Stimulated activated CD4-positive, alpha-beta T cell treated with anti-CD3 and anti-CD28 coated beads, TNF-alpha, amount 100 ng/mL, for 4 hours (primary cell): ENCODE measurements at places on chromosomes 1 and 21.

DNA sequence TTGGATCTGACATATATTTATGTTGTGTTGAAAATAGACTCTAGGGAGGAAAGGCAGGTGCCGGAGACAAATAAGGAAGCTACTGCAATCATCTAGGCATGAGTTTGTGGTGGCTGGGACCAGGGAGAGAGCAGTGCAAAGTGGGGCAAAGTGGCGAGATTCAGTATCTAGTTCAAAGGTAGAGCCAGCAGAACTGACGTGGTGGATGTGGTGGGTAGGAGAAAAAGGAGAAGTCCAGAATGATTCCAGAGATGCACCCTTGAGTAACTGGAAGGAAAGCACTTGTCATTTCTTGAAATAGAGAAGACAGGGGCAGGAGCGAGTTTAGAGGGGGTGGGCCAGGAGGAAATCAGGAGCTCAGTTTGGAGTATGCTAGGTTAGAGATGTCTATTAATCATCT, 275.2 kb downstream of the KAZN start:
- DNase-seq, result no peak

- DNase-seq, result no peak
Measured at GRCh38 chr1:183633676-183634343, 1.8 kb downstream of the ARPC5 start.

- DNase-seq, result no peak
Measured at GRCh38 chr1:119861547-119861946, 34.8 kb downstream of the ADAM30 start.

DNA sequence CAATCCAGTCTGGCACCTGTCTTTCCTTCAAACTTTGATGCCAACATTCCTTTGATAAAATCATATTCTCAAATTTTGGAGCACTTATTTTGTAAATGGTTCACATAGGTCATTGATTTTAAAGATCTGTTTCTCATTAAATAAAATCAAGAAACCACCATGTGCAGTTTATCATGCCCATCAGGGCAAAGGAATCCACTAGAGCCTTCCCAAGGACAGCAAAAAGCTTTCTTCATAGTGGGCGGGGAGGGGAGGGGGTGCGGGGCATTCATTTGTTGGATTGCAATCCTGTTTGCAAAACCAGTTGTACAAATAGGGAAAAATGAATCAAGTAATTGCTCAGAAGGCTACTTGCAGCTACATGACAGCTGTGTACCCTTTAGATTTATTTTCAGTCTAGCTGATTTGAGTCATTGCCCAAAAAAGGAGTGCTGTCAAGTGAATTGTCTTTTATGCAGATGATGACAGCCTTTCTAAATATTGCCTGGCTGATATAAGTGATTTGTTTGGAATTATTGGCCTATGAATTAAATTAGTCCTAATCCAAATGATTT, 23.0 kb downstream of the LRRC8B start:
- DNase-seq, result no peak

GRCh38 chr1:85289207-85289847, 12.9 kb upstream of the BCL10 start:
- DNase-seq, result no peak

GRCh38 chr1:993379-993995, 6.4 kb downstream of the HES4 start:
- DNase-seq, result no peak

- DNase-seq, result no peak
Measured at GRCh38 chr1:119353836-119354235, 14.7 kb upstream of the HAO2 start.

DNA sequence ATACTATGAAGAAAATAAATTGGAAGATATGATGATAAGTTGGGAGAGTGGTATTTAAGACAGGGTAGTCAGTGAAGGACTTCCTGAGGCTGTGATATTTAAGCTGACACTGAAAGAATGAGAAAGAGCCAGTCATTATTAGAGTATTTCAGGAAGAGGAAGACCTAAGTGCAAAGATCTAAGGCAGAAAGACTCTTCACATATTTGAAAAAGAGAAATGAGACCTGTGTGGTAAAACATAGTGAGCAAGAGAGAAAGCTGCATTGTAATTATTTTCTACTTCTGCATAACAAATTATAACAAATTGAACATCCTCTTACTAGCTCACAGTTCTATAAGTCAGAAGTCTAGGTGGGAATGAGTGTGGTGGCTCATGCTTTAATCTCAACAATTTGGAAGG, 34.6 kb upstream of the DOCK7 start:
- no peak for DNase-seq
